ENCODE measurements at places on chromosomes 1 and 21.

DNA sequence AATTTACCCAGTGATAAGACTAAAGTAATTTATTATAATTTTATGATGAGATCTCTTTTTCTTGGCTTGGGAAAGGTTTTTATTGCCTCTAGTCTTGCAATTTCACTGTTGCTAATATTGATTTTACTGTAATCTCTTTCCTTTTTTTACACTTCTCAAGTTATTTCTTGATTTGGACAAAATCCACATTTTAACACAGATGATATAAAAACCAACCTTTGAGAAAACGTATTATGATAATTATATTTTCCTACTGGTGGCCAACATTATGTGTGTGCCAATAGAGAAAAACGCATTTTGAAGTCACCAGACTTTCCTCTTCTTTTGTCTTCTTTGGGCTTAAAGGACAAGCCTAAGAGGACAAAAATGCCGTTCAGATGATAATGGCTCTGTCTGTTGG lies 314.9 kb downstream of the PRDM2 start:
- no peak for DNase-seq

DNA sequence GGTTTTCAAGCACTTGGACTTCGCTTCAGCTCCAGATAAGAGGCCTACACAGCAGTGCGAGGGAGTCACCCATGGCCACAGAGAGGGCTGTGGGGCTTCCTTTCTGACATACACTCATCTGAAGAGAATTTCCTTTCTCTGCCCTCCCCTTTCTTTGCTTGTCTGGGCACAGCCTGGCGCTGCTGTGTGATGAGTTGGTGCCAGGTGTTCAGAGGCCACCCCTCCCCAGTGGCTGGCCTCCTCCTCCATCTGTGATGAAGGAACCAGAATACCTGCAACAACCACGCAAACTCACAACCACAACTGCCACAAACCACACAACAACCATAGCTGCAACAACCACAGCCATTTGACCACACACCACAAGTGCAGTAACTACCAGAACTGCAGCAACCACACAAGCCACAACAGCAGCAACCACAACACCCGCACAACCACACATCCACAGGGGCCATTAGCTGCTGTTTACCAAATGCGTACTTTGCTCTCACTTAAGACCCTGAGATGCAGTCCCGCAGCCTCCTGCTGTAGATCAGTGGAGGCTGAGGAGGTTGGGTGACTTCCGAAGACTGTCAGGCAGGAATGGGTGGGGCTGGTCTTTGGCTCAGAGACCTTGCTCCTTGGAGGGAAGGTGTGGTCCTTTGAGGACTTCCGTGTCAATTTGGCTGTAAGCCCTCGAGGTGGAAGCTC lies 71.1 kb downstream of the IER5 start:
- DNase-seq = peak; percentile 60

GRCh38 chr1:240413732-240414131 lies 198.2 kb downstream of the GREM2 start:
- DNase-seq = no peak

- peak; percentile 39 for DNase-seq
Measured at GRCh38 chr1:212606395-212607205, 2.0 kb upstream of the ATF3 start.

- DNase-seq = no peak
Measured at GRCh38 chr1:92447033-92447681, 39.6 kb downstream of the GFI1 start.

DNA sequence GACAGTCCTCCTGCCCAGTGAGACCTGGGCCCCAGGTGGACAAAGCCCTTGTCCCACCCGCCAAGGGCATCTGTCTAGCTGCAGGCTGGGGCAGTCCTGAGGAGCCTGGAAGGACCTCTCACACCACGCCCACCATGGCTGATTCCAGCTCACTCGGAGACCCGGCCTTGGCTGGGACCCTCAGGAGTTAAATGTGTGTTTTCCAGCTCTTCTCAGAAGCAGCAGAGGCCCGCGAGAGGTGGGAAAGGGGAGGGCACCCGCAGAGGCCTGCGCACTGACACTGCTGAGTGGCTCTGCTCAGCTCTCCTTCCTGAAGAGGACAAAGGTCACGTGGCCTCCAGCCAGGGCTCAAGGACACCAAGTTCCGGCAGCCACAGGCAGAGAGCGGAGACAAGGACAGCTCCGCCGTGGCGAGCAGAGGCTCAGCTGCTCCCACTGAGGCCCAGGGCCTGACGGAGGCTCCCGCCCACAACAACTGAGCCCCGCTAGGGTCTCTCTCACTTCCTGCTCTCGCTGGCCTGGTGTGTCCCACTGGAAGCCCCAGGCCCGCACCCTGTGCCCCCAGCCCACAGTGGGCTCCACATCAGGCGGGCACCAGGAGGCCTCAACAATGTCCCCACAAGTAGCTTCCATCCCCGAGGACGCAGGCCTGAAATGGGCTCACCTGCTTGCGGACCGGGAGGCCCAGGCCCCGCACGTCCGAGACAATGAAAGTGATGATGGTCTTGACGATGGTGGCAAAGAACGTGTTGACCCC lies 16.9 kb downstream of the SLC19A1 start:
- DNase-seq = no peak

- DNase-seq = no peak
Measured at GRCh38 chr1:234216116-234216703, 157.0 kb upstream of the COA6 start.

DNA sequence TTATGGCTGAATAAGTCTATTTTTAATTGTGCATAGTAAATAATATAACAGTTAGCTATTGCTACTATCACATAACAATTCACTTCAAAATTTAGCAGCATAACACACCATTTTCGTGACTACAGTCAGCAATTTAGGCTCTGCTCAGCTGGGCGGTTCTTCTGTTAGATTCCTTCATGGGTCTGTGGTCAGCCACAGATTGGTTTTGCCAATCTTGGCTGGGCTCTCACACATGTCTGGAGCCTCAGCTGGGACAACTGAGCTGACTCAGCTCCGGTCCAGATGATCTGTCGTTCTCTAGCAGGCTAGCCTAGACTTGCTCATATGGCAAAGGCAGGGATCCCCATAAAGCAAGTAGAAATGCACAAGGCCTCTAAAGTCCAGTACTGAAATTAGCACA lies 15.1 kb upstream of the CDC42BPA start:
- peak; percentile 76 for DNase-seq

- no peak for DNase-seq
Measured at GRCh38 chr1:4778056-4778455, 123.6 kb downstream of the AJAP1 start.
